ENCODE measurements at places on chromosomes 16 and 17.

DNA sequence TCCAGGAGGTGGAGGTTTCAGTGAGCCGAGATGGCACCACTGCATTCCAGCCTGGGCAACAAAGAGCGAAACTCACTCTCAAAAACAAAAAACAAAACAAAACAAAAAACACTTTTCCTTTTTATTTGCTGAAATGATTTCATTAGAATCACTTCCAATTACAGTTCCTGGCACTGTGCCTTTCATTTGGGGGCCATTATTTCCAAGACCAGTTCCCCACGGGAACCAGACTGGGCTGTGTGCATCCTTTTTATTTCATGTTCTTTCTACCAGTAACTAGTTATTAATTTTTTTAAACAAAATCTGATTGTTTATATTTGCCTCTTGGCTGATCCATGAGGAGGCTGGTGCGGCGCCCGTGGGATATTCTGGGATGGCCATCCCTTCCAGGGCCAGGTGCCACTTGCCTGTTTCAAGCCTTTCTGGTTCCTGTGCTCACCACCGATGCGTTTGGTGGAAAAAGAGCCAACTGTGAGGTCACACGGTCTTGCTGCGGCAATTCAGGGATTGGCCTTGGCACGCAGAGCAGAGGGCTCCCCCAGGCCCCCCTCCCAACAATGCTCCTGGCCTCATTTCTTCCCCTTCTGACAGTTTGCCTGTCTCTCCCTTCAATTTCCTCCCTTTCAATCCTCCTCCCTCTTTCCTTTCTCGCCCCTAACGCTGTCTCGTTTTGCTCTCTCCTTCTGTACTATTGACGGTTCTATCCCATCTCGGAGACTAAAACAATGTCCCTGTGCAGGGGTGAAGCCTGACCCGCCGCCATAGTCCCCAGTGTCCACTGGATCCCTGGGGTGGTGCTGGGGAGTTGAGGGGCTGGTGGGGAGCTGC lies 13.4 kb downstream of the UBALD1 start:
- no peak for DNase-seq

DNA sequence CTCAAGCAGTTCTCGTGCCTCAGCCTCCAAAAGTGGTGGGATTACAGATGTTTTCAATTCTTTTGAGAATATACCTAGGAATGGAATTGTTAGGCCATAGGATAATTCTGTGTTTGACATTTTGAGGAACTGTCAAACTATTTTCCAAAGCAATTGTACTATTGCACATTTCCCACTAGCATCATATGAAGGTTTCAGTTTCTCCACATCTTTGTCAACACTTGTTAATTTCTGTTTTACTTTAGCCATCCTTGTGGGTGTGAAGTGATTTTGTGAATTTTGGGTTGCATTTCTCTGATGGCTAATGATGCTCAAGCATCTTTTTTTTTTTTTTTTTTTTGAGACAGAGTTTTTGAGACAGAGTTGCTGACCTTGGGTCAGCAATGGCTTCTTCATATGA lies 6.2 kb downstream of the NT5M start:
- DNase-seq: no peak

DNA sequence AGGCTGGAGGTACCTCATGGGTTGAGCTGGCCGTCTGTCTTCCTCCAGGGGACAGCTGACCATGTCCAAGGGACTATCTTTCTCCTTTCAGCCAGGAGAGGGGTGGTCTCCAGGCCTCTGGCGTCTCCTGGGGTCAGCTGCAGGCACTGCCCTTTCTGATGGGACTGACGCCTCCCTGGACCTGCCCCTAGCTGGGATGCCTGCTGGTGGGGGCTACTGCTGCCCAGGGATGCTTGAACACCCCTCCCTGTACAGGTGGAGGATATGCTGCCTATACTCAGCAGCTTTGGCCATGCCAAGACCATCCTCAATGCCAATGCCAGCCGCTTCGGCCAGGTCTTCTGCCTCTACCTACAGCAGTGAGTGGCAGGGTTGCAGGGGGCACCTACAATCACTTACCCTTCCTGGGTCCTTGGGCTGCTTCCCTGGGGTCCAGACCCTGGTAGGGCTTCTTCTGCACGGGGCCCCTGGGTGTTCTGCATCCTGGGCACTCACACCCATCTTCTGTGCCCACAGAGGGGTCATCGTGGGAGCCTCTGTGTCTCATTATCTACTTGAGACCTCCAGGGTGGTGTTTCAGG lies 4.2 kb downstream of the MYO15B start:
- no peak for DNase-seq

- no peak for DNase-seq
These were observed 22.5 kb upstream of the IRX6 start for GRCh38 chr16:55301385-55302008.

DNA sequence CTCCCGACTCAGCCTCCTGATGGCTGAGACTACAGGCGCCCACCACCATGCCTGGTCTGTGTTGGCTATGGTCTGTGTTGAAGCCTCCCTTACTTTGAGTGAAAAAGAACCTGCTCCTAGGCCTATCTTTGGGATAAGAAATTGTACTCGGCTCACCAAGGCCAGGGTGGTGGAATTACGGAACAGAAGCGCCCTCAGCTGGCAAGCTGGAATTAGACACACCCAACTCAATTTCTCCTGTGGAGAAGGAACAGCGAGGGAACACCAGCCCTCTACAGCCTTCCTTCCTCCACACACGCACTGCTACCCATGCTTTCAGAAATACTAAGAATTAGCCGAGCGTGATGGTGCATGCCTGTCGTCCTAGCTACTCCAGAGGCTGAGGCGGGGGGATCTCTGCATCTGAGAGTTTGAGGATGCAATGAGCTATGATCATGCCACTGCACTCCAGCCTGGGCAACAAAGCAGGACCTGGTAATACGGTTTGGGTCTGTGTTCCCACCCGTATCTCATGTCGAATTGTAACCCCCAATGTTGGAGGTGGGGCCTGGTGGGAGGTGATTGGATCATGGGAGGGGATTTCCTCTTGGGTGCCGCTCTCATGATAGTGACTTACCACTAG lies 40.1 kb upstream of the RBBP6 start:
- peak; percentile 34 for DNase-seq

GRCh38 chr17:16314189-16314588 lies 39.1 kb downstream of the CENPV start:
- DNase-seq: no peak

All from GM13977 (cell line).